ENCODE measurements at places on chromosomes 7 and 10.

- no peak for DNase-seq
Measured at GRCh38 chr10:127034790-127035189, 129.6 kb downstream of the DOCK1 start.

DNA sequence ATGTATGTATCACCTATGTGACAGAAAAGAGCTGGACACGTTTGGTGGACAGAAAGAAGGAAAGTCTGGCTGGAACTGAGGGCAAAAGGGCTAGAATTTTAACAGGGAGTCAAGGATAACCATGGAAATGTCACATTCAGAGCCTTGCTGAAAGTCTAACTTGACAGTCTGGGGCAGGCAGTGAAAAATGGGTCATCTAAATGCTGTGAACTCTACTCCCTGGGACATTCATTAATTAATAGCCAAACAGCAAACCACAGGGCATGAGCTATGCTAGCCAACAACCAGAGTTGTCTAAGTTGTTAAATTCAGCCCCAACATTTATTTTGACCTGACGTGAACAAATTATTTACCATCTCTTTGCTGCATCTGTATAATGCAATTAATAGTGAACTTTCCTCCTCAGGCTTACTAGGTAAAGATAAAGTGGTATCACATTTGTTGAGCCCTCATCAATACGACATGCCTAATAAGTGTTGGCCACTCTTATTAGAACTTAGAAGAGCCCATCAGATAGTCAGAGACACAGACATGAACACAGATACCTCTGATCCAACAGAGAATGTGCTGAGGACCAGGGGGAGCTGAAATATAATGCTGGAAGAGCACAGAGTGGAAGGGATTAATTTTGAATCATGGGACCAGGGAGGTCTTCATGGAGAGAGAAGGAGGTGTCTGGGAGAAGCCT lies 109.9 kb downstream of the SORCS1 start:
- DNase-seq, result no peak

GRCh38 chr7:46282155-46282554 lies 361.1 kb upstream of the IGFBP3 start:
- no peak for DNase-seq

- DNase-seq, result no peak
Measured at GRCh38 chr7:47066976-47067614, 514.8 kb downstream of the TNS3 start.

- no peak for DNase-seq
Measured at GRCh38 chr7:128791972-128792327, 182 bp downstream of the CCDC136 start.

DNA sequence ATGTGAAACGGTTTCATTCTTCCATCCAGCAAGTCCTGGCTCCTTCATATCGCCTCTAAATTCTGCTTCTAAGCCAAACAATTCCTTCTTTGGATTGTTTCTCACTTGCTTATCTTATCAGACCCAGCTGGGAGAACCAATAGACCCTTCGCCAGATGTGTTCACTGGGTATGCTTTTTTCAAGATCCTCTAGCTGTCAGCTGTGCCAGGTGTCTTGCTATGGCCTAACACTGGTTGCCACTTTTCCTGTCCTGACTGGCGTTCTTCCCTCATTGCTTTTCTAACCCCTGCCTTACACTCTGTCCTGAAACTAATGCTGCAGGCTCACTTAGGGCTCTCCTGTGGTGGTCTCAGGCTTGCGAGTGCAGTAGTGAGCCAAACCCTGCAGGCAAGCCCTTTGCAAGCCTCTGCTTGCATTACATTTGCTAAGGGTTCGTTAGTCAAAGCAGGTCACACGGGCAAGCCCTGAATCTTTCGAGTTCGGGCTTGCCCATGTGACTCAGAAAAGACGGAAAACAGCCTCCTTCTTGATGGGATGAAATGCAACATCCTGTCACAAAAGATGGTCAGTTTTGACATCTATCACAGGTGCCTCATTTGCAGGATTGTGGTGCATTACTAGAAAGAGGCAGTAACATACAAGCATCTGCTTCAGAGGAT lies 92.8 kb downstream of the VWC2 start:
- DNase-seq, result peak; percentile 75

DNA sequence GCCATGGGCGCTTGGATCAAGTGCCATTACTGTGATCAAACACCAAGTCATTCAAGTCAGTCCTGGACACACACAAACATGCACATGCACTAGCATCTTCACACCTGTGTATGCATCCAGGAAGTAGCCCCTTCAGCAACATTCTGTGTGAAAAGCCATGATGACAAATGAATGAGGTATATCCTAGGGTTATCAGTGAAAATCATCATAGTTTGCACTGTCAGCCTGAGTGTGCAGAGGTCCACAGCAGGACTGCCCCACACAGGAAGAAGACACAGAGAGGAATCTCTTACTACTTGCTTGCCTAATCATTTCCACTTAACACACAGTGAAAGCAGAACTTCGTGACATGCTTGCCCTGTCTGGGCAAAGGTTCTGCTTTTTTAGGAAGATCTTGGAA lies 184.0 kb upstream of the ADO start:
- no peak for DNase-seq

DNA sequence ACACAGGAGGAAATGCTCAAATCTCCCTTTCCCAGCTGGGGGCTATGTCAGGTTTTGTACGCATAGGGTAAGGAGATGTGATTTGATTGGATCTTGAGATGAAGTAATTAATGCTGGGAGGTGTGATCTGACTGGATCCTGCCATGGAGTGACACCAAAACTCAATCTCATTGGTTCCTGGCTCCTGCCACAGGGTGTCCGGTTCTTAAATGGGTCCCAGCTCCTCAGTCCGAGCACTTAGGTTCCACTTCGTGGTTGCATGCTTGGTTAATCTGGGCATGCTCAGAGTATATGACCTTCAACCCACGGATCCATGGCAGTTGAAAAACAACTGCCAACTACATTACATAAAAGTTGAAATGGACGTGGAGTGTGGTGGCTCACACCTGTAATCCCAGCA lies 3.1 kb upstream of the ZNF12 start:
- no peak for DNase-seq

DNA sequence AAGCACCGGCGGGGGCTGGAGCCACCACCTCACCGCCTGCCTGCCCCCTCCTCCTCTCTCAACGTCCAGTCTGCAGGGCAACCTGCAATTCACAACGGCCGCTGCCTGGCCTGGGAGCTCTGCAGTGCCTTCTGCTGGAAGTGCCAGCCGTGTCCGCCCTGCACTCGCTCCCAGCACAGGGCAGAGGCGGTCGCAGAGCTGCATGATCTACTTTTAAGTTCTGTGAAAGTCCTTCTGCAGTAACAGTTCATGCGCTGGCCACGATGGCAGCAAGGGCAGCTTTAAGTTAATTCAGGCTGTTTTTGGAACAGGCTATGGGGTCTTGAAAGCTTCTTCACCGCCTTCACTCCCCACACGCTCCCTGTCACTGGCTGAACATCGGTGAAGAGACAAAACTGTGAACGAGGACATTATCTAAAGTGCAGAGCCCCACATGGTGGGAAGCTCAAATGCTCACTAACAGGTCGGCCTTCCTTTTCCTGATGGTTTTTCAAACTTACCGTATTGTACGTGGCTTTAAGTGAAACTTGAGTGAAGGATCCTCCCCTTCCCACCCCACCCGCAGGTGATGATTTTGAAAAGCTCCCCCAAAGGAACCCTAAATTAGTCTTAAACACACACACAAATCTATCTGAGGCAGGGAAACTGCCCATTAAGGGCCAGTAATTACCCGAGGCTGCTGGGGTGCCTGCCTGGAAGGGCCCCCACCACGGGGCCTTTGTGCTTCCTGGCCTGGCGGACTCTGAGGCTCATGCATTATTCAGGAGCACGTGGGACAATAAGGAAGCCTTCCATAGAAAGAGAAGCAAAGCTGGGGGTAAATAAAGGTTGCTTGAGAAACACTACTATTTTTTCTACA lies 504.3 kb downstream of the DNAJB6 start:
- no peak for DNase-seq

All from NCI-H526 treated with DMSO at 0.1 percent for 48 hours (cell line).